ENCODE measurements at places on chromosomes 5 and 9. TPM values are rescaled to one million over a fixed set of nuclear protein-coding genes. Genes with fewer than 3 reads are reported as not detected.

The SLC34A1 gene
- total RNA-seq = not detected

The PDE6A gene
- total RNA-seq = 0.47 TPM

The REEP2 gene
- 6.4 TPM for total RNA-seq

The PDLIM4 gene
- total RNA-seq = 220 TPM

The C5 gene
- total RNA-seq = 0.45 TPM

The NRG2 gene
- total RNA-seq = not detected

The WNT8A gene
- not detected for total RNA-seq

The IRX1 gene
- not detected for total RNA-seq

The LRRC14B gene
- 21.9 TPM for total RNA-seq

The BTNL8 gene
- total RNA-seq = not detected

The GADD45G gene
- total RNA-seq = 81.1 TPM

The GRM6 gene
- not detected for total RNA-seq

The DBH gene
- 1.5 TPM for total RNA-seq

The IFNA21 gene
- not detected for total RNA-seq

The TTF1 gene
- 10.1 TPM for total RNA-seq

The FCN2 gene
- total RNA-seq = not detected

The OGN gene
- total RNA-seq = not detected

The RLN1 gene
- 0.57 TPM for total RNA-seq

The TAF11L10 gene
- not detected for total RNA-seq

The ZDHHC11B gene
- total RNA-seq = not detected

The SPATA31E1 gene
- not detected for total RNA-seq

The IFNA13 gene
- not detected for total RNA-seq

The TEX48 gene
- not detected for total RNA-seq

The ADGRV1 gene
- total RNA-seq = 4.4 TPM

The SLC6A3 gene
- not detected for total RNA-seq

The CD14 gene
- total RNA-seq = 0.64 TPM

The SMIM33 gene
- not detected for total RNA-seq

The FGF10 gene
- total RNA-seq = 1.6 TPM

The MVB12B gene
- total RNA-seq = 4.9 TPM

The INPP5E gene
- 8.3 TPM for total RNA-seq

The ADAMTS13 gene
- 1.2 TPM for total RNA-seq

The PCAT7 gene
- not detected for total RNA-seq

The DPH7 gene
- total RNA-seq = 30.6 TPM

The CDC25C gene
- total RNA-seq = 0.16 TPM

The C9orf50 gene
- not detected for total RNA-seq

The SOWAHA gene
- total RNA-seq = 0.11 TPM

The WNK2 gene
- total RNA-seq = not detected

The GFI1B gene
- 0.10 TPM for total RNA-seq

The IER5L gene
- total RNA-seq = 27.9 TPM
